ENCODE measurements at places on chromosomes 12 and 14.

DNA sequence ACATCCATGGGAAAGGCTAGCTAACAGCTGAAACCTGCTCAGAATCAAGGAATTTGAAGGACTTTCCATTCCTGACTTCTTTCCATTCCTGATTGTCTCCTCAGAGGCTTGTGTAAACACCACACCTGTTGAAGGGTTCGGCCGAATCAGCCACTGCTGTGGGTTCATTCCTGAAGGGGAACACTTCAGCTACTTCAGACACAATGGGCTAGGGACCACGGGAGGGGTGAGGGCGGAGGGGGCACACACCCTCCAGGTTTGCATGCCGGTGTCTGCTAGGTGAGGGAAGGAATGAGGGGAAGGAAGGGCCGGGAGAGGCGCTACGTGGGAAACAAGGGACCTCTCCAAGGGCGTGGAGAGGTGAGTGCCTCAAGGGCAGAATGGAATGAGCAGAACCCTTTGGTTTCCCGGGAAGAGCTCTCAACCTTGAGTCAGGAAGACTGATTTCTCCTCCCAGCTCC is 1.3 kb downstream of the GPRC5A start:
- DNase-seq = no peak

DNA sequence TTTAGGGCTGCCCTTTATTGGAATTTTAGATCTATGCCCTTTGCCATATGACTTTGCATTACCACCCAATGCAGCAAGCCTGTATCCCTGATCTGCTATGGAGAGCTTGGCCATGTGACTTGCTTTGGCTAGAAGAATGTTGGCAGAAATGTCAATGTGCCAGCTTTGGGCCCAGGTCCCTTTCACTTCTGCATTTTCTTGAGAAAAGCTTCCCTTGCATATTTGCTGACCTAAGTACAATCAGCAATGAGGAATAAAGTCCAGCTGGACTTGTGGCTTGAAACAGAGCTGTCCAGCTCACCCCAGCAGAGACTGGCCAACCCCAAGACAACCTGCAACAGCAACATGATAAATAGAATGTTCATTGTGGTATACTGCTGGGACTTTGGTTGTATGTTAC is 135.9 kb downstream of the PAH start:
- no peak for DNase-seq

- DNase-seq = no peak
Measured at GRCh38 chr12:113048716-113049127, 7.8 kb upstream of the DTX1 start.

DNA sequence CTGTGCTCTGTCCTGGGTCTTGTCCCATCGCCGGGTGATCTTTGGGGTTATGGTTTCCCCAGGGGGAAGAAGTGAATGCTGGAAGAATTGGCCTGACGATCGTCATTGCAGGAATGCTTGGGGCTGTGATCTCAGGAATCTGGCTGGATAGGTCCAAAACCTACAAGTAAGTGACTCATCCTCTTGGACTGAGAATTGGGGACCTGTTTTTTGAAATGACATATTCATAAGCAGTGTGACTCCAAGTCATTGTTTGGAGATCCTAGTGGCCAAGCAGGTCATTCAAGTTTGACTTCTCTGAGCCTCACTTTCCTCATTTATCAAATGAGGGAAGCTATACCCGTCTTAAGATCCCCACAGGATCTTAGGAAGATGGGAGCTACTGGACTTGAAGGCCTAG is 25.8 kb downstream of the ERG28 start:
- DNase-seq = no peak

DNA sequence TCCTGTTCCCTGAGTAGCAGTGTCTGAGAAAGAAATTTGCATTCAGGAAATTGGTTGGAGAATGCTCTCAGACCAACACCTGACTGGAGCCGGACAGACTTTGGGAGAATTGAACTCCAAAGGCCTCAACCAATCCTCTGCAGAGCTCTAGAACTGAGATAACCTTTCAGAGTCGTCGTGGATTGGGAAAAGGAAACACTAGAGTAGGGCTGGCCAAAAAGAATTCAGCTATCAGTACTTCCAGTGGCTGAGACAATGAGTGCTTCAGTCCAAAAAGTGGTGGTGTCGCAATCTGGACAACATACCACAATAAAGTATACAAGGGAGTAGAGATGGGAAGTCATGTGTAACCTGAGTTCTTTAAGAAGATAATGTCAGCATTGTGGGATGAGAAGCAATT is 377.1 kb downstream of the SLC16A7 start:
- DNase-seq = no peak

DNA sequence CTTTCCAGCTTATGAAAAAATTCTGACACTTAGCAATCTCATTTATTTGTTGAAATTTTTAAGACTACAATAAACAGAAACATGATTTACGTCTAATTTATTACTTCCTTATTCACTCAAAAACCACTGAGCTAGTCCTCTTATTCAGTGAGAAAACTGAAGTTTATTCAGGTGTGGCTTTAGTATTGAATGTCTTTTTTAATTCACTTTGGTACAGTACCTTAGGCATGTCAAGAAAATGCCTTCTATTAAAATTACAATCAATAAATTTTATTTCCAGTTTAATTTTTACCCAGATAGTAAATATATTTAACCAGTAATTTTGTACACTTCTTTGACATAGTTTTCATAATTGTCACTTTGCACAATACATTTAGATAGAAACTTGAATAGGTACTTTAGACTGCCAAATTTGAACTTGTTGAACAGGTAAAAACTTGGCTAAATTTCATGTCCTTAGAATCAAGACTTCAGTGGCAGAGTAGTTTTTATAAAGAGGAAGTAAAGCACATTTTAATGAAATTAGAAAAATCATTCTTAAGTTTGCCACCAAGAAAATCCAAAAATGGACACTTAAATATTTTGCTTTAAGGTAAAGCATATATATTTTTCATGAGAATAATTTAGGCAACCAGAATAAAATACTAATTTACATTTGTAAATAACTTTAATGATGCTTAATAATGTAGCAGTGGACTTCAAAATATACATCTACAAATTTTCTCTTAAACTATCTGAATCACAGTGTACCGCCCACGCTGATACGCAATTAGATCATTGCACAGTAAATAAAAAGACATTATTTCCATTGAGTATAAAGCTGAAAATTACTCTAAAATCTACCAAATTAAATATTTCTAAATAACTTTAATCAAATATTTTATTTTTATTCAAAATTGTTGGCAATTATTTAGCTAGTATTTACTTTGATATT is 159.1 kb downstream of the RASSF9 start:
- no peak for DNase-seq

GRCh38 chr14:55645145-55645544 is 65.1 kb downstream of the KTN1 start:
- DNase-seq = no peak

DNA sequence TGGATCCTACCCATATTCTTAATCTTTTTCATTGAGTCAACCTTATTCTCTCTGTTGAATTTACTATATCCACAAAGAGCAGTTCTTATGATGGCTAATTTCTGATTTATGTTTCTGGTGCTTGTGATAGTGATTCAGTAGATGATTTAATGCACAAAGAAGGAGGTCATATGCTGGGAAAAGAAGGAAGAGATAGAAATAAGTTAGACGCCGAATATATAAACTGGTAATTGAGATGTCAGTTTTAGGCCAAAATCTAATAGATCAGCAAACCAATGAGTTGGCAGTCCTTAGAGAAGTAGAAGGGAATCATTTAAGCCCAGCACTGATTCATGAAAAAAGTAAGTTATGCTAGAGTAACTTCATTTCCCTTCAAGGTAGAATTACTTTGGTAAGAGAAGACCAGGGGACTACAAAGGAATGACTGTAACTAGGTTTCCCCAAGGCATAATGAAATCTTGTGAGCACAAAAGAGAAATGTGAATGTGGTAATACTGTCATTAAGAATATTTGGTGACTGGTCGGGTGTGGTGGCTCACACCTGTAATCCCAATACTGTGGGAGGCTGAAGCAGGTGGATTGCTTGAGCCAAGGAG is 132.4 kb downstream of the TGFB3 start:
- DNase-seq = no peak

DNA sequence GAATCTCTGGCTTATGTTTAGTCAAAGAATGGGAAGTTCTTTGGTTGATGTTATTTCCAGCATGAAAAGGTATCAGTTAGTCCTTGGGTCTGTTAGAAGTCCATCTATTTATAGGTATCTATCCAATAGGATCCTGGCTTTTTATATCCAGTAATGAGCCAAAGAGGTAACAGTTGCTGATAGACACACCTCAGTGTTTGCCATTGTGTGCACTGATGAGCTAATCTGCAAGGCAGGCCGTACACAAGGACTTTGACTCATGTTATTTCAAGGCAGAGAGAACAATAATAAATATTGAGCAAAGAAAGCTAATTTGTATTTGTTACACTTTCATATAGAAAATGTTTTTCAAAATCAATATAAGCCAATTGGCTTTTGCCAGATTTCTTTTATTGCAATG is 56.4 kb downstream of the GLT1D1 start:
- DNase-seq = no peak

DNA sequence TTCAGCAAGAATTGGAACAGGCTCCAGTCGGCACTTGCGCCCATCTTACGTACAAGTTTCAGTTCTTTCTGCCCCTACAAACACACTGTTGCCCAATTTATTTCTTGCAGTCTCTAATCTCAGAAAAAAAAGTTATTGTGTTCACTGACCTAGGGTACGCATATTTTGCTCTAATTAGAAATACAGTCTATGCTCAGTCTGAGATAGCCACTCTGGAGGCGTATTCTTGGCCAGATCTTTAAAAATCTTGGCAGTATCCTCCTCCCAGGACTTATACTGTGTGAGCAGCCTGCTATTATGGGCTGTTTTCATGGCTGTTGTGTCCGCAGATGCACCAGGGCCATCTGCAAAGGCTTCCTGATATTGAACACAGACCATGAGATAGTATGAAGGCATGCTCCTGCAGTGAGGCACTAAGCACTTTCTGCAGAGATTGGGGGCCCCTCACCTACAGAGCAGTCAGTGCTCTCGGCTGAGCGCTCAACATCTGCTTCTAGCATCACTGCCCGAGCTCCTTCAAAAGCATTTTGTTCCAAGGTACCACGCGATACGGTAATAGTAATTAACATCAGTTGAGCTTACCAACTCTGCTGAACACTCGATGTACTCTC is 57.9 kb downstream of the PPM1H start:
- no peak for DNase-seq

DNA sequence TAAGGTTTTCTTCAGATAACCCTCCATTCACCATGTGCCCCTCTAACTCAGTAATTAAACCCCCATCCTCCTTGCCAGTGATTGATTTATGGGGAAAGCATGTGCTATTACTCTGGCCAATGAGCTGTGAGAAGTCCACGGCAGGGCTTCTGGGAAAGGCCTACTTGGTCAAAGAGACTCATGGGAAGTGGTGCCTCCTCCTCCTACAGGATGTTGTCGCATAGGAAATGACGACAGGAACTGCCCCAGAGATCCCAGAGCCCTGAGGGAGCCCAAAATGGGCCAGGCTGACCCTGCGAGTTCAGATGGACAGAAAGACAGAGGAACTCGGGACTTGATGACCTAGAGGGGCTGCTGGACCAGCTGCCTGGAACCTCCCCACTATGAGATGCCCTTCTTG is 938.1 kb upstream of the TMEM132C start:
- DNase-seq = no peak

DNA sequence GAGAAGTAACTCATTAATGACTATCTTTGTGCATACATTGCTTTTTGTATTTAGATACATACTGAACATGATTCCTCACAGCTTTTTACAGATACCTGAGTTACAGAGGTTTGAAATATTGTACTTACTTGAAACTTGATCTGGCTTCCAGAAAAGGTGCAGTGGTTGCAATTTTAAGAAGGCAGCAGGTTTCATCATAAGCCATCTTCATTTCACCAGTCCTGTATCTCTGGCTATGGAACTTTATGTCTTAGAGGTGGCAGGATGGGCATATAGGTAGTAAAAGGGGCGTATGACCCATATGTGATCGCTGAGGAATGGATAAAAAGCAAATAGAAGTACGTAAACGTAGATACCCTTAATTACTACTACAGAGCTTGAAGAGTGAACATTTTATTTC is 13.7 kb downstream of the ZBTB1 start:
- no peak for DNase-seq

DNA sequence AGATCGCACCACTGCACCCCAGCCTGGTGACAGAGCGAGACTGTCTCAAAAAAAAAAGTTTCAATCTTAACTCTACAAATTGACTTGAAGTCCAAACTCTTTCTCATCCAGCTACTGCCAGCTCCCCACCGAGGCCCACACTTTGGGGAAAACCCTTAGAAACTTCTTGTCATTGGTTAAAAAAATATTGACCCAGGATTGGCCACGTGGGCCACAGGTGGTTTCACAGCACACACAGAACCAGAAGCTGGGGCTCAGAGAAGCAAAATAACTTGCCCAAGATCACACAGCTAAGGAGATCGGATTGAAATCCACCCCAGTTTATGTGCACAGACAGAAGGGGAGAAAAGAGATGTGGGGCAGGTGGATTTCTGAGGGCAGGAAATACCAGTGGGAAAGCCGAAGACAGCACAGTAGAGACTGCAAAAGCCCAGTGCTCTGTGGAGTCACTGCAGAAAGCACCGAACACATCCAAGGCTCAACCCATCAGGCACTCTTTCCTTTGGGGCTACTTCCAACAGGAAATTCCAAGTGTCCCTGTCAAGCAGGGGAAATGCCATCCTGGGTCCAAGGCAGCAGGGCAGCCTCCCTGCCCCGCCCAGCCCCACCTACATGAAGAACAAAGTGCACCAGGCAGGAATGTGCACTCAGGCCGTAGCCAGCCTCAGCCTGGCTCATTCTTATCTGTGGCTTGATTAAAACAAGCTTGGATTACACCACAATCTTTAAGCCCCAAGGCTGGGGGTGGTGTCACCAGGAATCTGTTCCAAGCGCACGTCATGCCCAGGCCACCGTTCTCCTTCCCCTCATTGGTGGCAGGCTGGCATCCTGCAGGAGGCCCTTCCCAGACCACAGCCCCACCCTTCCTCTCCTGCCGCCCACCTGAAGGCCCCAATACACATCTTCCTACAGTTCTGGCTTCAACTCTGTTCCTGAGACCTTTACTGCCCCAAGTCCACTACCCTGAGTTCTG is 72.5 kb downstream of the ITPK1 start:
- no peak for DNase-seq

DNA sequence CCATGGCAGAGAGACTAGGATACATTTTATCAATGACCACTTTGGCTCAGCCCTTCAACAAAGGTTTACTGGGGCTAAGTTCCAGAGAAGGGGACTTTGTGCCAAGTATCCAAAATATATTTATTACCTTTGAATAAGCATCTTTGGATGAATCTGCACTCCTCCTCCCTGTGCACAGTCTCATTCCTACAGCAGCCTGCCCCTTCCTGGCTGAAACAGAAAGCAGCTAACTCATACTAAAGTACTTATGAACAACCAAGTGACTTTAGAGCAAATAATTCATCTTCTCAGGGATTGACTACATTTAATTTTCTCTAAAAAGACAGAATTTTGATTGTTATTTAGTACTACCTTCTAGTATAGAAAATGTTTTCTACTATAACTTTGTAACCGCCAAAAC is 47.8 kb upstream of the ETV6 start:
- no peak for DNase-seq

DNA sequence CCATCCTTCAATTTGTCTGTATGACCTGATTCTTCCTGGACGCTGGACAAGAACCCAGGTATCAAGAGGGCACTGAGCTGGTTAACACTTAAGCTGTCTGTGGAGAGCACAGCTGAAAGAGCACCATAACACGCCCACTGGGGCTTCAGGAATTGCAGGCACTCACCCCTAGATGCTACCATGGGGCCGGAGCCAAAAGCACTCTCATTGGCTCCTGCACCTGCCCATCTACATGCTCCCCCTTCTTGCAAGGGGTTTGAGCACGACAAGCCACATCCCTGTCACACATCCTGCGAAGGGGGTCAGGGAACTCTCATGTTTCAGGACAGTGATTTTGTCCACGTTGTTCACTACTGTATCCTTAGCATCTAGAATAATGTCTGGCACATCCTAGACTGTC is 35.1 kb upstream of the TBC1D15 start:
- DNase-seq = no peak

Measured in vagina (tissue), 2 donors.